ENCODE measurements at places on chromosomes 1 and 21. TPM values are rescaled to one million over a fixed set of nuclear protein-coding genes. Genes with fewer than 3 reads are reported as not detected.

DNA sequence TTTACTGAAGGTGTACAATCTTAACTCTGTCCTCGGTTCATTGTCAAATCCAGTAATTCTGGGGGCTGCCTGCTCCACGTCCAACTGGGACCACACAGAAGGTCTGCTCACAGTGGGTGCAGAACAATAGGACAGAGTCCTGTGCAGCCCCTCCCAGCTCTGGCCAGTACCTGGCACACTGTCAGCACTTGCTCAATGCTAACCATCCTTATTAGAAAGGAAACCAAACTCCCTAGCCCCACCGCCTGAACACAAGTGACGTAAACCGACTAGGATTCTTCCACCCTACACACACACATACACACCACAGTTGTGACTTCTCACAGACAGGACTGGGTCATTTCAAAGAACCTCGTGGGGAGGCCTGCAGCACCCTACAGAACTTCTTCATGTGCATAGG, 5.2 kb downstream of the BCAR3 start:
- no peak for DNase-seq

DNA sequence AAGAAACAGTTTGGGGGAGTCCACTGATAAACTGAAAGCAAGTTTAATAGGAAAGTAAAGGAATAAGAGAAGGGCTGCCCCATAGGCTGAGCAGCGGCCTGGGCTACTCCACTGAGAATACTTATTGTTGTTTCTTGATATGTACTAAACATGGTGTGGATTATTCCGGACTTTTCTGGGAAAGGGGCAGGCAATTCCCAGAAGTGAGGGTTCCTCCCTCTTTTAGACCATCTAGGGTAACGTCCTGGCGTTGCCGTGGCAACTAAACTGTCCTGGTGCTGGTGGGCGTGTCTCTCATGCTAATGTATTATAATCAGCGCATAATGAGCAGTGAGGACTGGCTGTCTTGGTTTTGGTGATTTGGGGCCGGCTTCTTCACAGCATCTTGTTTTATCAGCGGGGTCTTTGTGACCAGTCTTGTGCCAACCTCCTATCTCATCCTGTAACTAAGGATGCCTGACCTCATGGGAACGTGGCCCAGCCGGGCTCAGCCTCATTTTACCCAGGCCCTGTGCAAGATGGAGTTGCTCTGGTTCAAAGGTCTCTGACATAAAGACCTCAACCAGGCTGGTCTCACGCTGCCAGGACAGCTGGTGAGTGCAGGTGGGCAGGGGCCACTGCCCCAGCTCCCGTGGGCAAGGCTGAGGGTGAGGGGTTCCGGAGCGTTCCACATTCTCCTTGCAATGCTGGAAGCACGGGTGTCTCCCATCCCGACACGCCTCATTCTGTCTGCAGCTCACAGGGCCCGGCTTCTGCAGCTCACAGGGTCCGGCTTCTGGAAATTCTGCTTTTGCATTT, 19.6 kb upstream of the C1orf159 start:
- no peak for DNase-seq

GRCh38 chr1:22534951-22535350, 28.3 kb upstream of the EPHA8 start:
- no peak for DNase-seq

FUCA1 gene
- 20.7 TPM for total RNA-seq

SLC25A34 gene
- 0.59 TPM for total RNA-seq

- no peak for DNase-seq
Observed at GRCh38 chr21:38342739-38343138, 85.9 kb downstream of the KCNJ15 start.

DNA sequence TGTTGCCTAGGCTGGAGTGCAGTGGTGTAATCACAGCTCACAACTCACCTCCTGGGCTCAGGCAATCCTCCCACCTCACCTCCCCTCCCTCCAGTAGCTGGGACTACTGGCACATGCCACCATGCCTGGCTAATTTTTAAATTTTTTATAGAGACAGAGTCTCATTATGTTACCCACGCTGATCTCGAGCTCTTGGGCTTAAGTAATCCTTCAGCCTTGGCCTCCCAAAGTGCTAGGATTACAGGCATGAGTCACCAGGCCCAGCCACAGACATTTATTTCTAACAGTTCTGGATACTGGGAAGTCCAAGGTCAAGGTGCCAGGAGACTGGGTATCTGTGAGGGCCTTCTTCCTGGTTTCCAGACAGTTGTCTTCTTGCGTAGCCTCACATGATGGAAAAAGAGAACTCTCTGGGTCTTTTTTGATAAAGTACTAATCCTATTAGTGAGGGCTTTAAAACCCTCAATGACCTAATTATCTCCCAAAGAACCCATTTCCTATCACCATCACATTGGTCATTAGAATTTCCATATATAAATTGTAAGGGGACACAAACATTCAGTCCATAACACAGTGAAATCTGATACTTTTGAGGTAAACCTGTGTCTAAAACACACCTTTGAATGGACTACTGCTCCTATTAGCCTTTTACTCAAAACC, 67.9 kb downstream of the PHACTR4 start:
- peak; percentile 50 for DNase-seq

DNA sequence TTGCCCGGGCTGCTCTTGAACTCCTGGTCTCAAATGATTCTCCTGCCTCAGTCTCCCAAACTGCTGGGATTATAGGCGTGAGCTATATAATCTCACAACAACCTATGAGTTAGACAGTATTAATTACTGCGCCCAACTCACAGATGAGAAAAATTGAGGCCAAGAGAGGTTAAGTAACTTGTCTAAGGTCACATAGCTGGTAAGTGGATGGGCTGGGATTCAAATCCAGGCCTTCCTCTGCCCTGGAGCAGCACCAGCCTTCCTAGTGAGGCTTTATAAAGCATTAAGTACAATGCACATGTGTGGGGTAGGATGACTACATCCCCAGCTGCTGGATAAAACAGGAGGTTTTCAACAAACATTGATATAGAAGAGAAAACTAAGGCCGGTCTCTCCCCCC, 15.1 kb downstream of the E2F2 start:
- no peak for DNase-seq

TMEM79 gene
- total RNA-seq, result 6.3 TPM

GRCh38 chr1:77424236-77424635, 142.4 kb downstream of the AK5 start:
- DNase-seq, result no peak

FH gene
- 67.7 TPM for total RNA-seq

DNA sequence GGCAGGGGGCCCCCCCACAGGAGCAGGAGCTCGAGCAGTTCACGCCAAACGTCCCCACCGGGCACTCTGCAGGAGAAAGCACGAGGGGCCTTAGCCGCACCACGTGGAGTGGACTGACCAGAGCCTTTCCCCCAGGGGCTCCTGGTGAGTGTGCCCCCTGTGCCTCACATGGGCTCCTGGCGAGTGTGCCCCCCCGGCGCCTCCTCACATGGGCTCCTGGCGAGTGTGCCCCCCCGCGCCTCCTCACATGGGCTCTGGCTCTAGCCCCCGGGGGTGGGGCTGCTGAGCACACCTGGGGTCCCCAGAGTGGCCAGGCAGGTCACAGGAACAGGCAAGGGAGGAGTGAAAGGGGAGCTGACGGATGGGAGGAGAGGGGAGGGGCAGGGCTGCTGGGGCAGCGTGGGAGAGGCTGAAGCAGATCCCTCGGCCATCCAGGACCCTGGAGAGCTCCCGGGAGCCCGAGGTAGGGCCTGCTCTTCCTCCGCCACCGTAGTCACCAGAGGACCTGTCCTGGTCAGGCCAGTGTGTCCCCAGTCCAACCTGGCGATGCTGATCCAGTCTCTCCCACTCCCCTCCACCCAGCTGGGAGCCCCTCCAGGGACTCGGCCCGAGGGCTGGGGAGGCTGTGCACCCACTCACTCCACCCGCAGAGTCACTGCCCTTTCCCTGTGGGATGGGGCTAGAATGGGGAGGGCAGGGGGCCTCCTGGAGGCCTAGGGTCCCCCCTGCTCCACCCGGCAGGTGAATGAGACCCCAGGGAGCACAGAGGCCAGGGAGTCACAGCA, 47.6 kb downstream of the ARHGEF16 start:
- no peak for DNase-seq

- DNase-seq, result no peak
Observed at GRCh38 chr1:10494754-10495474, 20.2 kb downstream of the PEX14 start.

- DNase-seq, result no peak
Observed at GRCh38 chr1:118136187-118136941, 48.7 kb downstream of the SPAG17 start.

FCRL4 gene
- total RNA-seq, result not detected

GRCh38 chr1:24805534-24806301, 60.5 kb downstream of the CLIC4 start:
- DNase-seq, result no peak

GRCh38 chr21:30491963-30492428, at the start of gene KRTAP19-3:
Gene KRTAP19-3, minus strand, starts transcription at chr21:30492013. Its CDS starts 56 bp downstream, at chr21:30491957.
- DNase-seq, result no peak

GNG4 gene
- 10.6 TPM for total RNA-seq

ATP1A4 gene
- total RNA-seq, result not detected

HOOK1 gene
- total RNA-seq, result 30.9 TPM

GRCh38 chr1:40944326-40944725, 35.2 kb upstream of the CTPS1 start:
- DNase-seq, result no peak

LRRC52 gene
- not detected for total RNA-seq

DNA sequence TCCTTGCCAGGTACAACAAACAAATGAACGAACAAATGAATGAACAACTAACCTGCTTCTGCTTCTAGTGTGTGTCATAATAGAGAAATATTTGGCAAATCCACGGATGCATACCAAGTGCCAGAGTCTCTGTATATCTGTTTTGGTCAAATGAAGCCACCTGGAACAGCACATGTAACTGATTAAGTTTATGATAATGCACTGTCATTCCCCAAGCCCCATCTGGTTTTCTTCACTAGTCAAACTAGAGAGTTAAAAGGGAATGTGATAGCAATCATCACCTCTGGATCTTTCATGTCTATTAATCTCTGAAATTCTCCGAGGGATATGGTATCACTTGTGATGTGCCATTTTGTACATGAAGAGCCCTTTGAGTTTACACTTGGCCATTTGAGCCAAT, 21.0 kb upstream of the SCAF4 start:
- no peak for DNase-seq

- DNase-seq, result no peak
Observed at GRCh38 chr1:9838946-9839345, 15.2 kb upstream of the CLSTN1 start.

DNA sequence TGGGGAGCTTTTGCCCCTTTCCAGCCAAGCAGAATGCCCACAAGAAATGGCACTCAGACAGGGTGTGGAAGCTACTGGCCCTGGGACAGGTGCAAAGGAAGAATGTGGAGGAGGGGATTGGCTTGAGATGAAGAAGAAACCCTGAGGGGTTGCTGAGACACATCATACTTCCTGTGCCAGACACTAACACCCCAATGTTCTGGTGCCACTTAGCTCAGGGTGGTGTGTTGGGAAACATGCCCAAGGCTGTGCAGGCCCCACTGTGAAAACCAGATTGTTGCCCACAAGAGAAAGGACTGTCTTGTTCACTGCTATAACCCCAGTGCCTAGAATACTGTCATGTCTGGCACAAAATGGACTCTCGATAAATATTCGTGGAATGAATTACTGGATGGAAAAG, 9.9 kb upstream of the PAQR6 start:
- DNase-seq, result no peak

GRCh38 chr1:233463333-233463732, 135.8 kb downstream of the MAP3K21 start:
- DNase-seq, result no peak

- no peak for DNase-seq
Observed at GRCh38 chr1:91851130-91852010, 34.6 kb downstream of the TGFBR3 start.

- DNase-seq, result no peak
Observed at GRCh38 chr1:234988536-234988935, 140.1 kb downstream of the TOMM20 start.

DNA sequence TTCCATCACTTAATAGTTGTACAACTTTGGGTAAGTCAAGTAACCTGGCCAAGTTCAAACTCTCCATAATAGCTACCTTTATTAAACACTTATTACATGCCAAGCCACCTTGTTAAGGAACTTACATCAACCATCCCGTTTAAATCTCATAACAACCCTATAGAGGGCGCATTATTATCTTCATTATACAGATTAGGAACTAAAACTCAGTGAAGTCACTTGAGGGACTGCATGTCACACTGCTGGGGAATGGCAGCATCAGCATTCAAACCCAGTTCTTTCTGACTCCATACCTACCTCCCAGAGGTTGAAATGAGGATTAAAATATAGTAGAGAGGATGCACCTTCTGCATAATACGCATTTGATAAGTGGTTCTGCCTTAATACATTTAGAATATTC, 47.1 kb upstream of the PLA2G2C start:
- peak; percentile 21 for DNase-seq

INTS11 gene
- 161 TPM for total RNA-seq

- DNase-seq, result peak; percentile 10
Observed at GRCh38 chr1:97050506-97050905, 328.9 kb downstream of the PTBP2 start.

CD53 gene
- 0.96 TPM for total RNA-seq

DNA sequence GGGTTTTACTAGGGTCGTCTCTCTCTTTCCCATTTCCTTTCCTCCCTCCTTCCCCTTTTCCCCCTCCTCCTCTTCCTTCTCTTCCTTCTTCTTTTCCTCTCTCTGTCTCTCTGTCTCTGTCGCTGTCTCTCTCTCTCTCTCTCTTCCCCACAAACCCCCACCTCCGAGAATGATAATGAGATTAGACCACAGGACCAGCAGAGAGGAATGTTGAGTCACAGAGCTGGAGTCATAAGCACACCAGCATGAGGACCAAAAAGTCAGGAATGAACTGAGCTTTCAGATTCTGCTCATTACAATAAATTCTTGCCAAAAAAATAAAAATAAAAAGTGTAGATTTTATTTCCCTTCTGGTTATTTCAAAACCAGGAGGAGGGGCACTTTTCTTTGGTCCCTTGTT, 377.4 kb downstream of the LTN1 start:
- DNase-seq, result no peak

All from HCT116 (cell line).